Activated CD4-positive, CD25-positive, alpha-beta regulatory T cell (primary cell): ENCODE measurements at places on chromosomes 12 and 14.

- DNase-seq: no peak
Observed at GRCh38 chr12:23356440-23356839, 593.0 kb downstream of the SOX5 start.

DNA sequence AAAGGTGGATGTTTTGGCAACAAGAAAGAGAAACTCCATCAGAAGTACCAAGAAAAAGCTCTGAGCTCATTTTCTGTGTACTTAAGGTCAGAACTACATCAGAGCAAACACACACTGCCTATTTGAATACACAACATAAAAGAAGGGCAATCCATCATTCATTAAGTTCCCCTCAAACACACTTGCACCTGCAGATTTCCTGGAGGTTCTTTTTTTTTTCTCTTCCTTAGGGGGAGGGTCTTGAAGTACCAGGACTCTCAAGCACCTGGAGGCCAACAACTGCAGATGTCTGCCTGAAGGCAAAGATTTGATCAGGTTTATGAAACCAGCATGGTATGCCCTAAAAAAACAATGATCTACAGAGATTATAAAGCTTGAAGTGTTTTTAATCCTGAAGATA lies 26.1 kb upstream of the PTHLH start:
- DNase-seq: no peak

DNA sequence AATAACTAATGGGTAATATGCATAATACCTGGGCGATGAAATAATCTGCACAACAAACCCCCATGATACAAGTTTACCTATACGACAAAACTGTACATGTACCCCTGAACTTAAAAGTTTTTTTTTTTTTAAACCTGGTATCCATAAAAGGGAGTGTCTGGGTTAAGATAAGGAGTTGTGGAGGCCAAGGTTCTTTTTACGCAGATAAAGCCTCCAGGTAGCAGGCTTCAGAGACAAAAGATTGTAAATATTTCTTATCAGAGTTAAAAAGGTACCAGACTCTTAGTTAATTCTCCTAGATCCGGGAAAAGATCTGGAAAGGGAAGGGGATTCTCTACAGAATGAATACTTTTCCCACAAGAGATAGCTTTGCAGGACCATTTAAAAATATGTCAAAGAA lies 259.4 kb upstream of the SSTR1 start:
- no peak for DNase-seq

DNA sequence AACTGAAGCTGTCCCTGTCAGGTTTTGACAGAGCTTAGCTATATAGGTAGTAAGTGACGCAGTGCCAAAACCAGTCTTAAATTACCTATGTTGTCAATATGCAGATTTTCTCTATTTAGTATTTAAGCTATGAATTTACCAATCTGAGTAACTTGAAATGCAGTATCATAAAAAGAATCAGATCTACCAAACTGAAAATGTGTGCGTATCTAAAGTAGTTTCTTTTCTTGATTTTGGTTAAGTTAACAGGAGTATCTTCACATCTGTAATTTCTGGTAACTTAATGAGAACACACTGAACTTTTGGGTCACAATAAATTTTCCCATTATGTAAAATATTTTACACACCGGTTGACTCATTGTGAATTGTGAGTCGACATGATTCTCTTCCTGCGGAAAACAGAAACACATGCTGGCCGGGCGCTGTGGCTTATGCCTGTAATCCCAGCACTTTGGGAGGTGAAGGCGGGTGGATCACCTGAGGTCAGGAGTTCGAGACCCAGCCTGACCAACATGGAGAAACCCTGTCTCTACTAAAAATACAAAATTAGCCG lies 45.1 kb downstream of the TRAF3 start:
- DNase-seq: no peak

DNA sequence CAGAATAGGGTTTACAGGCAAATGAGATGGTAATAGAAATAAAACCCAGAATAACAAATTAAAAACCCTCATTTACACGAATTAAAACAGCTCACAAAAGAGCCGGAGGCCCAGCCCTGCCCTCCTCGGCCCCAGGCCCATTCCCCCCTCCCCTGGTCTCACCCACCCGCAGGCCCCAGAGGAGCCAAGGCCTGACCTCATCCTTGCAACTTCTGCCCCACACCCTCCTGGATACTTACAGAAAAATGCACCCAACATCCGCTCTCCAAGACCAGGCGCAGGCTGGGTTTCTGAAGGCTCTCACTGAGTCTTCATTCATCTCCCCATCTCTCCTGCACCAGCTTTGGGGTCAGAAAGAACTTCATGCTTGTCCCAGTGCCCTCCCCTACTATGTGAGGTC lies 16.2 kb upstream of the VSX2 start:
- DNase-seq: no peak

- DNase-seq: no peak
Observed at GRCh38 chr12:85559536-85559935, 276.7 kb downstream of the RASSF9 start.

- no peak for DNase-seq
Observed at GRCh38 chr14:62497708-62498107, 547.5 kb downstream of the KCNH5 start.

GRCh38 chr12:93279565-93280412 lies 97.9 kb upstream of the NUDT4 start:
- DNase-seq: no peak

DNA sequence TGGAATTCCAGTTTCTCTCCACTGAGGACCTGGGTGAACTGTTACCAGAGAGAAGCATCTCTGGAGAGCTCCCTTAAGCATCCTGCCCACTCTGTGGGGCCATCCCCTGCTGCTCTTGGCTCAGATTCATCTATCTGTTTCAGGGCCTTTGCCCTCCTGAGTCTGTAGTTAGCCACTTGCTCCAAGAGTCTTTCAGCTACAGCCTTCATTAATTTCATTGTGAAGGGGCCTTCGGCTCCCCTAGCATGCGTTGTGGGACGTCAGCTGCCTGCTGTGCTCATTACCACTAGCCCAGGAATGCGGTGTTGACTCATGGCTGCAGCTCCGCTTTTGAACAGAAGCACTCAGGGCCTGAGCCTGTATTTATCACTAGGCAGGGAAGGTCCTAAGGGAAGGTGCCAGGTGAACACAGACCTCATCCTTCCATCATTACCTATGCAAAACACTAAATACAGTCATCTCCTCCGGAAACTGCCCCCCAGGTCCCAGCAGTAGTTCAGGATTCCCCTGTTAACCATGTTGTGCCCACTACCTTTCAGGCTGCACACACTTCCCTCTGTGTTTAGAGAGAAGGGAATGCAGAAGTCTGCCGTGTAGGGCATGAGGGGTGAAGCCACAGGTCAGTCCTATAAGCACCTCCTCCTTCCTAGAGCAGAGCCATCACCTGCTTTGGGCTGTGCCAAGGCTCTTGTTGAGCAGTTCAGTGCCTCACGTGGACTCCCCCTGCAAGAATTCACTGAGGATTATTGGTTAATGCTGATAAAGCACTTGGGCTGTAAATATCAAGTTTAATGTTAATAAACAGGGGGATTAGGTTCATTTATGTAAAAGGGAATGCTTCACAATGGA lies 191.4 kb downstream of the CACNA1C start:
- DNase-seq: no peak

- DNase-seq: no peak
Observed at GRCh38 chr12:19338405-19338804, 100.9 kb upstream of the AEBP2 start.

DNA sequence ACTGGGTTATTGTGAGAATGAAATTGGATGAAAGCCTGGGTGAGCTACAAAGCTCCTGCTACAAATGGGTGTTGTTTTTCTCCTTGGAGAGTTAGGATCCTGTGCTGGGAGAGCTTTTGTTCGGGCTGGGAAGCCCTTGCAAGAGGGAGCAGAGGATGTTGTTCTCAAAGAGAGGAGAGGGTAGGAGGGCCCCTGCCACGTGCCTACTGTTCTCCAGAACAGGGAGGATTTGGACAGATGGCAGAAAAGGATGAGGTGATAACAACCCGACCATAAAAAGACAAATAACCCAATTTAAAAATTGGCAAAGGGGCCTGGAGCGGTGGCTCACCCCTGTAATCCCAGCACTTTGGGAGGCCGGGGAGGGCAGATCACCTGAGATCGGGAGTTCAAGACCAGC lies 68.8 kb downstream of the GALNT16 start:
- DNase-seq: no peak

- no peak for DNase-seq
Observed at GRCh38 chr12:89117448-89118034, 234.8 kb downstream of the DUSP6 start.

DNA sequence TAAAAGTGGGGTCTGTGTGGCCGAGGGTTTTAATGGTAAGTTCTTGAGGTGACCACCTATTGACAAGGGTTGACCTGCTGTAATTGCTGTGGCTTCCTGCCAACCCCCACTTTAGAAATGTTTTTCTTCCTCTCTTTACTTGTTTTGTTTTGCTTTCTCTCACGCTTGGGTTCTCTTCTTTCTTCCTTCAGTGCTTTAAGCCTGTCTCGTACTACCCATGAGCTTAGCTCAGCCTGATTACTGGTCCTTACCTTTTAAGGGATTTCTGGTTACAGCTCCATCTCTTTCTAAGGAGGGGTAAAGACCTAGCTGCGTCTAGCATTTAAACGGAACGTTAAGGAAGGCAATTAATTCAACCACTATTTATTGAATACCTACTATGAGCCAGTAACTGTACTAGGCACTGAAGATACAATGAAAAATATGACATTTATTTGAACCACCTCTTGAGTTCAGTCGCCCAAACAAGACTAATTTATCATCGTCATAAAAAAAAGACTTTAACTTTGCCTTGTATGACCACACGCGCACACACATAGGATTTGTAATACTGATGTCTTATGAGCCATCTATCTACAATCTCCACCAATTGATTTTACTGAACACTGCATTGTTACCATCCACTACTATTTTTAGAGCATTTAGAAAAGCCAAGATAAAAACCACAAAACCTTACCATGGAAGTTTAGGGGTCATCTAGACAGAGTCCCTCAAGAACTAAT lies 888 bp upstream of the PPP1R12A start:
- no peak for DNase-seq

GRCh38 chr12:30100741-30101140 lies 317.0 kb upstream of the TMTC1 start:
- DNase-seq: no peak

DNA sequence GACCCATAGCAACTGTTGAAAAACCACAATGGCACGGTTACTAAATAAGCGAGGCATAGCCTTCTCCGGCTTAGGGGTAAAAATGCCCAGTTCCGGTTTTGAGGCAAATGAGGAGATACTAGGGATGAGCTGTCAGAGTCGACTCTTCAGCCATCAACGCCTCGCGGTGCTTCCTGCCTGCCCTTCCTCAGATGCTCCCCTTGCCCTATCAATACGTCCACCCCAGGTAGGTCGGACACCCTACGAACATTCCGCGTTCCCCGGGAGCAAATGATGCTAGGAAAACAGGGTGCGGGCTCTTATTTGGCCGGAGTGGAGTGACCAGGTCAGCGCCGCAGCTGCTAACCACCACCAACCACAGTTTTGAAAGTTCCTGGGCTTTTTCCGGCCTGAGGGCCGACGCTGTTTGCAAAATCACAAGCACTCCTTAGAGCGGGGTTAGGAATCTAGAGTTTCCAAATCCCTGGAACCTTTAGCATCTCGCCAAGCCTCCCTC lies 1.2 kb downstream of the SRSF9 start:
- DNase-seq: no peak

GRCh38 chr12:22313286-22313962 lies 21.1 kb downstream of the ST8SIA1 start:
- DNase-seq: no peak

- DNase-seq: no peak
Observed at GRCh38 chr12:32863128-32863527, 33.4 kb downstream of the PKP2 start.

GRCh38 chr12:118334939-118335567 lies 37.7 kb downstream of the TAOK3 start:
- DNase-seq: no peak

GRCh38 chr12:17296882-17297281 lies 690.9 kb upstream of the LMO3 start:
- no peak for DNase-seq
